ENCODE measurements at places on chromosomes 3 and 15.
A peak's percentile ranks its signal among the peaks of the same experiment; 100 is the strongest.

- peak; percentile 35 for DNase-seq
Observed at GRCh38 chr15:90300988-90301706, 35.7 kb downstream of the NGRN start.

- no peak for DNase-seq
Observed at GRCh38 chr15:72368325-72368724, 7.5 kb downstream of the HEXA start.

DNA sequence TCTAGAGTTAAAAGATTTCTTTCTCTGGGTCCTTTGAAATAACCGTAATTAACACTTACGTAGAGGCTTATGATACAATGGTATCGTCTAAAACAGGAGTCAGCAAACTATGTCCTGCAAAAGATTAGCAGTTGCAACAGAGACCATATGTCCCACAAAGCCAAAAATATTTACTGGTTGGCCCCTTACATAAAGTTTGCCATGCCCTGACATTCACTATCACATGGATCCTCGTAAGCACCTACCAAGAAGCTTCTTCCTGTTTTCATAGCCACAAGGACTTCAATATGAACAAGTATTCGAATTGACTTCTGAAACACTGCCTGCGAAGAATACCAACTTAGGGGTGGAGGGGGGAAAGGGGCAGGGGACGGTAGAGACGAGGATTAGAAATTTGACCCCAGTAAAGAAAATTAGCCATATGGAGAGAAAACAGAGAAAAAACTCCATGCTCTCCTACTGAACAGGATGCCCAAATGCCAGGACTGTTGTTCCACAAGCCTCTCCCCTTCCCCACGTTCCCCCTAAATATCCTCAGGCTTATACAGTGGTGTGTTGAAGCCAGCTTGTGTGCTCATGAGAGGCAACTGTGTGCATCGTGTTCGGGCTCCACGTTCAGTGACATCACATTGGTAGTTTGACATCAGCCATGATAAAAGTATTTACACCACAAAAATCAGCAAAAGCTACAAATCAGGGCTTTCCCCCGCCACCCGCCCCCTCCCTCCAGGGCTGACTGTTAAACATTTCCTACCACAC lies 144.1 kb upstream of the HES1 start:
- no peak for DNase-seq

GRCh38 chr15:66764072-66764786 lies 62.2 kb downstream of the SMAD6 start:
- DNase-seq: no peak

- DNase-seq: no peak
Observed at GRCh38 chr3:25038922-25039321, 389.1 kb upstream of the RARB start.

- no peak for DNase-seq
Observed at GRCh38 chr3:51938780-51939425, 2.8 kb downstream of the RRP9 start.

- DNase-seq: no peak
Observed at GRCh38 chr3:53169832-53170324, 8.9 kb downstream of the PRKCD start.

GRCh38 chr15:82138306-82138705 lies 92.5 kb upstream of the MEX3B start:
- no peak for DNase-seq

GRCh38 chr3:98010194-98010882 lies 24.8 kb downstream of the GABRR3 start:
- no peak for DNase-seq

DNA sequence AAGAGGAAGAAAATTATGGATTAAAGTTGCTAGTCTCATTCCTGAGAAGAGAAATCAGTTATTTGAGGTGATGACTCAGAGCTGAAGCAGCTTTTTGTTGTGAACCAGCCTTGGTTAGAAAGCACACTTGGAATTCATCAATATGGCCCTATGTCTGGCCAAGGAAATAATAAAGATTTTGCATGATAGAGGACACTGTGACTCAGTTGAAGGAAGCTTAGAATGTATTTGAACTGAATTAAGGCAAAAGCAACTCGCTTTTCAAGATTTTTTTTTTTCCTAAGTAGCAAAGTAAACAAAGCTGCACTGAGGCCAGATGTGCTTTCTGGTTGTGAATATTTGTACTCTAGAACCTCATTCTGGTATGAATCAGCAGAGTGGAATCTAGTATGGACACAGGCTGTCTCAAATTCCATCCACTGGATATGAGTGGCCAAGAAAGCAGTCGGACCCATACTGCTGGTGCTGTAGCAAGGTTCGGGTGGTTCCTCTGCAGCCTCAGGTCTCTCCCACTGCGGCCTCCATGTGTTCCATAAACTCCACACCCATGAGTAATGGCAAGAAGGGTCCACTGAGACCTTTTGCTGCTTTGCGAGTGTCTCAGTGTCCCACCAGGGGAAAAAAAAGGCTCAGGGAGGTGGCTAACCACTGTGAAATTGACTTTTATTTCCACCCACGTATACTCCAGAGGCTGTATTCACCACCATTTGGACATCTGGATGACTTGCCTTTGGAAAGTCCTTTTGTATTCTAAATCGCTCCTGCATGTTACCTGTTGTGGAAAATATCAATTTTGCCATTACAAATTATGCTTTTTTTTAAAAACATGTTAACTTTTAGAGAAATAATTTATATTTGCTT lies 53.1 kb downstream of the TGFBR2 start:
- DNase-seq: peak; percentile 90

DNA sequence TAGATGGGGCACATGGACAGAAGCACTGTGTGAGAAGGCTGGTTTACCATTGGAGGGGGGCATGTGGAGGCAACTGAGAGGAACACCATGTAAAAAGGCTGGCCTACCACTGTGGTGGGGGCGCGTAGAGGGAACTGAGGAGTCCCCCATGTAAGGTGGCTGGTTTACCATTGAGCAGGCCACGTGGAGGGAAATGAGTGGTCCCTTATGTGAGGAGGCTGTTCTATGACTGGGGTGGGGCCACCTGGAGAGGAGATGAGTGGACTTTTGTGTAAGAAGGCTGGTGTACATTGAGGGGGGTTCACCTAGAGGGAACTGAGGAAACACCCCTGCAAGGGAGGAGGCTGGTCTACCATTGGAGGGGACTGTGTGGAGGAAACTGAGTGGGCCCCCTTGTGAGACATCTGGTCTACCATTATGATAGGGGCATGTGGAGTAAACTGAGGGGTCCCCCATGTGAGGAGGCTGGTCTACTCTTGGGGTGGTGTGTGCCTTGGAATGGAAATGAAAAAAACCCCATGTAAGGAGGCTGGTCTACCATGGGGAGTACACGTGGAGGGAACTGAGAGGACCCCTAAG lies 156.9 kb downstream of the FBLN2 start:
- DNase-seq: no peak

DNA sequence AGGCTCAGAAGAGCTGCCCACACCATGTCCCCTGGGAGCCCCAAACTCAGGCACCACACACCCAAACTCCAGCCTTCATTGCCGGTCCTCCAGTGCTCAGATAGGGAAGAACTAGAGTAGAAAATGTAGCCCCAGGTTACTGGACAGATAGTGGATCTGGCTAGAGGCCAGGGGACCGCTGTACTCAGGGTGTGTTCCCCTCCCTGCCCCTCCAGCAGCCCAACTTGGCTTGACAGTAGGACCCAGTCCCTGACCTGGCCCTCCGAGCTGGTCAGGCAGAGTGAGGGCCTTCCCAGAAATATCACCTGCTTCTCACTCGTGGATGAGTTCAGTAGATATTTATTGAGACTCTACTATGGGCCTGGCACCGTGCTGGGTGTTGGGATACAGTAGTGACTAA lies 100.0 kb downstream of the CORO2B start:
- DNase-seq: no peak

DNA sequence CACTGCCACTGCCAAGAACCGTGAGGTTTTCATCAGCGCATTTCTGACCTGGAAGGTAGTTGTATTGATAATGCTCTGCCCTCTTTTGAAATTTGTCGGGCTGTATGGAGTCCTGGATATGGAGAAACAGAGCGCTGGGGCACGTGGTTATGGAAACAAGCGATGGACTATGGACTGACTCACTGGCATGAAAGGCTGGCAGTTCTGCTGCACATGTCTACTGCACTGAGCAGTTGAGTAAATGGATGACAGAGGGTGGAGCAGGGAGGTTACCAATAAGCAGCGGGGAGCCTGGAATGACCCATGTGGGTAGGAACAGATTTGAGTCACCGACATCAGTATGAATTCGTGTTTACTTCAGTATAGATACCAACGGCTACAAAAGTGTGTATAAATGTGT lies 429.5 kb downstream of the OCA2 start:
- no peak for DNase-seq

GRCh38 chr15:89665449-89666181 lies 10.3 kb upstream of the KIF7 start:
- peak; percentile 71 for DNase-seq

DNA sequence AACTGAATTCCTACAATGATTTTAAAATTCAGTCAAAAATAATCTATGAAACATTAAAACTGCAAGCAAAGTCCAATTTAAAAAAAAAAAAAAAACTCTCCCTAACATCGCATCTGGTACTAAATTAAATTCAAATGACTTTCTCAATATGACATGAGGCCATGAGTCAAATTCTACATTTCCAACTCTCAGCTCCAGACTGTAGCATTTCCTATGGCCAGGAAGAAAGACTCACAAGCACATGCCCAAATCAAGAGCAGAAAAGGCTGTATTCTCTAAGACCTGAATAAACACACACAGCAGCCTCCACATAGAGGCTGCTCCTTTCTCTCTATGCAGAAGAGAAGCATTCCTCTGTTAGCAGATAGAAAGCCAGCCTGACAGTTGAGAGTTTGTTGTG lies 729.2 kb downstream of the ROBO1 start:
- no peak for DNase-seq

GRCh38 chr3:64399205-64399800 lies 174.0 kb upstream of the PRICKLE2 start:
- peak; percentile 86 for DNase-seq

GRCh38 chr3:143343944-143344343 lies 224.4 kb downstream of the CHST2 start:
- no peak for DNase-seq

GRCh38 chr3:169241991-169242707 lies 421.4 kb downstream of the MECOM start:
- peak; percentile 82 for DNase-seq

DNA sequence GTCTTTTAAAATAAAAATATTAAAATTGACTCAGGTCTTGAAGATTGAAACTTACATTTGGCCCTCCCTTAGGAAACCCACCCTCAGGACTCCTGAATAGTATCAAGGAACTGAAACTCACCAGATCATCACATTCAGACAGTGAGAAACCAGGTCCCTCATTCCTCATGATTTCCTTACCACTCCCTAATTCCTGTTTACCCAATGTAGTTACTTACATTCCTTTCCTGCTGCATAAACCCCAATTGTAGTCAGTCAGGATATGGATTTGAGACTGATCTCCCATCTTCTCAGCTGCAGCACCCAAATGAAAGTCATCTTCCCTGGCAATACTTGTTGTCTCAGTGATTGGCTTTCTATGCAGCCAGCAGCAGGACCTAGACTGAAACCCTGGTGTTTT lies 8.6 kb downstream of the ATP13A4 start:
- no peak for DNase-seq

DNA sequence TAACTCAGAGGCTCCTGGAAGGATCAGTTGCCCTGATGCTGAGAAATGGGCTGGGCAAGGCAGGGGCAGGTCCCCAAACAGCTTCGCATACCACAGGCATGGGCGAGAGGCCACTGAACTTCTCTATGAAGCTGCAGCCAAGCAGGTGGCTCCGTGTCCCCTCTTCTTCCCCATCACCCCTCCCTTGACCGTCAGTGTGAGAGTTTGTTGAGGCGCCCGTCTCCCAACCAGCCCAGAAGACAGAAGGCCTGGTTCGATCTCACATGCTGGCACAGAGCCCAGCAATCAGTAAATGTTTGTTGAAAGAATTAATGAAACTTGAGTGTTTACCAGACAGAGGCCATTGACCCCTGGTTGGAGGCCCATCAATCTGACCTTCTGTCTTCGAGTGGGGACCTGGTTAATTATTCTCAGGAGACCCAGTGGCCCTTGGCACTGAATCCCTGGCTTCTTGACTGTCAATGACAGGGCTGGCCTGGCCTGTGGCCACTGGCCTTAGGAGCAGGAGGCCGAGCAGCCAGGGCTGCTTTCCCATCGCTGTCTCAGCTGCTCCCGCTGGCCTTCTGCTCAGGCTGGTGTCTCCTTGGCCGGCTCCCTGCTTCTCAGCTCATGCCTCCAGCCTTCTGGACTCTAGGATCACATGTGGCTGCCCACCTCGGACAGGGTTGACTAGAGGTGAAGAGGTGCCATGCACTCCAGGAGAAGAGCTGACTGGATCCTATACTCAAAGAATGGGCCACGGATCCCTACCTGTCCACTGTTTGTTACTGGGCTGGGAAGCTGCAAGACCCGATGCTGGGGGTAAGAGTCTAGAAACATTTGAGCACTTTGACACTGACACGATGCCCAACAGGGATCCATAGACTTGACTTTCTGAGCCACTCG lies 113.4 kb downstream of the ASB7 start:
- DNase-seq: no peak

GRCh38 chr15:67685008-67685599 lies 140.2 kb upstream of the SKOR1 start:
- DNase-seq: peak; percentile 62

- no peak for DNase-seq
Observed at GRCh38 chr3:160134454-160134853, 90.8 kb upstream of the C3orf80 start.

DNA sequence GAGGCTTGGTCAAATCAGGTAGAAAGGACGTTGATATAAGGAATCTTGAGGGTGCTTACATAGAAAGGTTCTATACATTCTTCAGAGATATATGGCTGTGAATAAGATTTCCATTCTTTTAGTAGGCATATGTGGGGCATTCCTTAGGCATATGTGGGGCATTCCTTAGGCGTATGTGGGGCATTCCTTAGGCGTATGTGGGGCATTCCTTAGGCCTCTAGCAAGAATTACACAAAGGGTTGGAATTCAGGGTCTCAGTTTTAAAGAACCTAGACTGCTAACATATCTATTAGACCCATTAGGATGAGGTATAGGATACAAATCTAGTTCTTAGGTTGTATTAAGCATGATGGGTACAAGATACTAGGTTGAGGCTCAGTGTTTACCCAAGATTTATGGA lies 607.8 kb downstream of the SI start:
- no peak for DNase-seq

GRCh38 chr3:7800006-7800780 lies 701.4 kb upstream of the LMCD1 start:
- peak; percentile 34 for DNase-seq
